ENCODE measurements at places on chromosomes 16 and 17.

DNA sequence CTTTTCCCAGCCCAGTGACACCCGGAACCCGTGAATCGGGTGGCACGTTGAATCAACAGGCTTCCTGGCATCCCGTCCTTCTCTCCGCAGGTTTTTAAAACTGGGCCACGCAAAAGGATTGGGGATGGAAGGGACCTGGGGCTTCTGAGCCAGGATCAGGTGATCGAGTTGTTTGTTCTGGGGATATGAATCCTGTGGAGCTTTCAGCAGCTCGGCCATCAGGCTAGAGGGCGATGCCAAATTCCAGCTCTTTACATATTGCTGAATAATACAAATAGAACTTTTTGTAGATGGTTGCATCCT, 473 bp downstream of the SUPT6H start:
- DNase-seq: no peak

DNA sequence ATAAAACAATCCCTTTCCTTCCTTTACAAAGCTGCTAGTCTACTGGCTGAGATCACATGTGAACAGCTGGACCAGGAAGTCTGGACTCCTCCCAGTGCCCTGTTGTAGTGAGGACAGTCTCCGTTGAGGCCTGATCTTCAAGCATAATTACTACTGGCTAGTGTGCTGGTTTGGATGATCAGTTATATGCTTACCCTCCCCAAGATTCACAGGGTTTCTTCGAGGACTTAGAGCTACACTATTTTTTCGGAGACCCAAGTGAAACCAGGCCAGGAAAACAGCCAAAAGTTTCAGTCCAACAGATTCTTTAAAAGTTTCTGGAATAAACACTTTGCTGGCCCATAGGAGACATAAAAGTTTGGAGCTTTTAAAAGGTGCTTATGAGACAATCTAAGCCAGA, 194.9 kb upstream of the CDH11 start:
- DNase-seq: no peak

GRCh38 chr17:6070430-6070912, 292 bp downstream of the WSCD1 start:
- DNase-seq: no peak

DNA sequence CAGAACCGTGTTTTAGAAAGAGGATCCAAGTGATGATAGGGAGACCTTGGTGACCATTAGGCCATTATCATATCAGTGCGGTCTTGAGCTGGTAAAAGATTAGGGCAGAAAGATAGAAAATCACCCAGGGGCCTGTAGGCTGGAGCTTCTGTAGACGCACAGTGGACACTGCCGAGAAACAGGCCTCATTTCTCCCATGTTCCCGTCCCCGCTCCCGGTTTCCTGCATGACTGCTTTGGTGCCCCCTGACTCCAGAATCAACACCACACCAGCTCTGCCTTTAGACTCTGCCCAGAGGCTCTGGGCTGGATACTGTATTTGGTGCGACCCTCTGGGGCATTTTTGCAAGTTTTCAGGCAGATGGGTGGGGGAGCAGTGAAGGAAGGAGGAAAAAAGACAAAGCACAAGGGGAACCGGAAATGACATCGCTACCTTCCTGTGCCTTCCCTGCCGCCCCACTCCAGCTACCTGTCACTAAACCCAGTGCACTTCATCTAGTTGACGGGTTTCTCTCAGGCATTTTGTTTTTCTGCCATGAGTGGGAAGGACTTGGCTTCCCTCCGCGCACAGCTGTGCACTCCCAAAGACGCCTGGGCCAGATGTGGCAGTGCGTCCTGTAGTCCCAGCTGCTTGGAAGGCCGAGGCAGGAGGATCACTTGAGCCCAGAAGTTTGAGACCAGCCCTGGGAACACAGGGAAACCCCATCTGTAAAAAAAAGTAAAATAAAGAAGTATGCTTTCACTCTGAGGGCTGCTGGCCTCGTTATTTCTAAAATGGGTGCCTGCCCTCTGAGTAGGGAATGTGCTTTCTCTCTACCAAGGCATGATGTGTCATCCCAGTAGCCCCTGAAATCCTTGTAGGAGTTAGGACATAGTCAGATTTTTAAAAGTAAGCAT, 214.1 kb downstream of the RPTOR start:
- no peak for DNase-seq

- no peak for DNase-seq
These were observed 11.1 kb downstream of the MGAT5B start for GRCh38 chr17:76879254-76879653.

GRCh38 chr17:1808644-1809043, 21.1 kb downstream of the SMYD4 start:
- DNase-seq: no peak

- no peak for DNase-seq
These were observed 27.7 kb upstream of the SLC46A1 start for GRCh38 chr17:28433721-28434120.
